ENCODE measurements at places on chromosomes 7 and 10.

DNA sequence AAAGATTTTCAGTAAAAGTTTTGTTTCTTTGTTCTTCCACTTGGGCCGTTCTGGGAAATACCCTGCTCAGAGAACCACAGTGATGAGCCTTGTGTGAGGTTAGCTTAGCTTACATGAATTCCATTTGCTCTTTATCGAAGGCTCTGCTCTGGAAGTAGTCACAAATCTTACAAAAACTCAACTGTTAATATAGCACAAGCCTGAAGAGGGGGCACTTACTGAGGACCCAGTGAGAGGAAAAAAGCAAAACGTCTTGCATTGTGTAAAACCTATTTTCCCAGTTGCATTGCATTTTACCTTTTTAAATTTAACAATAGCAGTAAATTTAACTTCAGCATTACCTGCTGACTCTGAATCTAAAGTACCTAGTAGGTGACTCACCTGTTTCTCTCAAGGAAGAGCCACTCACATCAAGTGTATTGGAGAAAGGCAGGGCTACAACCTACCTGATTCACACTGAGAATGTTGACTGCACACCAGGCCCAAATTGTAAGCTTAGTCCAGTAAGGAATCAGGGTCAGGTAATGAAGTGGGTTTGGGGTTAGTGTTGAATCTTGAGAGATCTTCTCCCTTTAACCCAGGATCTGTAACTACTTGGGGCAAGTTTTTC lies 42.3 kb downstream of the PPP1R17 start:
- DNase-seq: no peak

DNA sequence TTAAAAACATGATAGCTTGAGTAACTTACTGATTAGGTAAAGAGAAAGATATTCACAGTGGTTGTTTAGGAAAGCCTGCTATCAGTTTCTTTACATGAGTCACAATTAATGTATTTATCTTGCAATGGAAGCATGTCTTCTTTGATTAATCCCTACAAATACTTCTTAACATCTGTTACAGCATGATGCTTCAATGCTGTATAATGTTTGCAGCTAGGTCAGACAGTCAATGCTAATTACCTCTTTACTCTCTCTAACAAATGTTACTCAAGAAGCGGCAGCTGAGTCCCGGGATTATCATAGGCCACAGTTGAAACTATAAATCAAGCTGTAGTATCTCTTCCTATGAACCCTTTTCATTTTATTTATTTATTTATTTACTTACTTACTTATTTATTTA lies 33.2 kb downstream of the ACBD5 start:
- no peak for DNase-seq

- DNase-seq: no peak
These were observed 20.5 kb downstream of the ZNF438 start for GRCh38 chr10:31011017-31011664.

GRCh38 chr7:119482209-119482608 lies 790.8 kb upstream of the KCND2 start:
- DNase-seq: no peak

DNA sequence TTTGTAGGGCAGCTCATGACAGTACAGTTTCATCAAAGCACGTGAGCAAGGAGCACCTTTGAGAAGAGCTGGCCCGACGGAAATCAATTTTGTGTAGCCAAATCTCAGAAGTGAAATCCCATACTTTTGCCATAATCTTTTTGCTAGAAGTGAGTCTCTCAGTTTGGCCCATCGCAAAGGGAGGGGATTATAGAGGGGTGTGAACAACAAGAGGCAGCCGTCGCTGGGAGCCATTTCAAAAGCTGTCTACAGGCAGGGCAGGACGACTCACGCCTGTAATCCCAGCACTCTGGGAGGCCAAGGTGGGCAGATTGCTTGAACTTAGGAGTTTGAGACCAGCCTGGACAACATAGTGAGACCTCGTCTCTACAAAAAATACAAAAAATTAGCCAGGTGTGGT lies 599.8 kb downstream of the GALNT17 start:
- no peak for DNase-seq

- DNase-seq: no peak
These were observed 24.4 kb upstream of the PWWP2B start for GRCh38 chr10:132372516-132373095.

DNA sequence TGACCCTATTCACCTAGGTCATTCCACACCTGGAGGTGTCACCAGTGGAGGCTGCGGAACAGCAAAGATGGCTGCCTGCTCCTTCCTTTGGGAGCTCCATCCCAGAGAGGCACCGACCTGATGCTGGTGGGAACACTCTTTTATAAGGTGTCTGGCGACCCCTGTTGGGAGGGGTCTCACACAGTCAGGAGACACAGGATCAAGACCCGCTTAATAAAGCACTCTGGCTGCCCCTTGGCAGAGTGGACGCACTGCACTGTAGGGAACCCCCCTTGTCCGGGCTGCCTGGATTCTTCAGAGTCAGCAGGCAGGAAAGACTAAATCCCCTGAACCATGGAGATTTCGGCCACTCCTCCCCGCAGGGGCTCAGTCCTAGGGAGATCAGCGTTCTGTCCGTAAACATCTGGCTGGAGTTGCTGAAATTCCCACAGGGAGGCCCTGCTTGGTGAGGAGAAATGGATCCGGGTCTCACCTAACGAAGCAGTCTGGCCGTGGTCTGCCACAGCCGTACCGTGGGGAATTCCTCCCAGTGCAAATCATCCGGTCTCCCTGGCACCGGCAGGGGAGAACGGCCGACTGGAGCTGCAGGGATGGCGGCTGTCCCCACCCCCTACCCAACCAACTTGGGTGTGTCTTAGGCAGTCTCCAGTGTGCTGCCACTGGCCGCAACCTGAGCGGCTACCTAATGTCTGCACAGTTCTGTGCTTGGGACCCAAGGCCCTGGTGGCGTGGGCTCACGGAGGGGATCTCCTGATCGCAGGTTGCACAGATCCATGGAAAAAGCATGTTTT lies 66.1 kb downstream of the LSMEM1 start:
- DNase-seq: no peak

GRCh38 chr10:8063935-8064334 lies 9.4 kb downstream of the GATA3 start:
- no peak for DNase-seq

DNA sequence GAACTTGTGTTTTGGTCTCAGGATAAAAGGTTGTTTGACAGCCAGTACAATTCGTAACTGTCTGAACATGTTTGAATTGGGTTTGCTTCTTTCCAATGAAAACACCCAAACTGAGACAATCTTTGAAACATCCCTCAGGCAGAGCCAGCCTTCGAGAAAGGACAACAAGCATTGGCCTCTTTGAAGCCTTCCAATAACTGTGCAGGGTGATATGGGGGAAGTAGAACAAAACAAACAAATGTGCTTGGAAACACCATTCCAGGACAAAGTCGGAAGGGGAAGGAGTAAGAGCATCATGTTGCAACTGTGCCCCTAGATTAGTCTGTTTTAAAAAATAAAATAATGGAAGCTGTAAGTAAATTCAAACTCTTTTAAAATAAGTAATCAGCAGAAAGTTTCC lies 39.5 kb downstream of the IL2RA start:
- no peak for DNase-seq

DNA sequence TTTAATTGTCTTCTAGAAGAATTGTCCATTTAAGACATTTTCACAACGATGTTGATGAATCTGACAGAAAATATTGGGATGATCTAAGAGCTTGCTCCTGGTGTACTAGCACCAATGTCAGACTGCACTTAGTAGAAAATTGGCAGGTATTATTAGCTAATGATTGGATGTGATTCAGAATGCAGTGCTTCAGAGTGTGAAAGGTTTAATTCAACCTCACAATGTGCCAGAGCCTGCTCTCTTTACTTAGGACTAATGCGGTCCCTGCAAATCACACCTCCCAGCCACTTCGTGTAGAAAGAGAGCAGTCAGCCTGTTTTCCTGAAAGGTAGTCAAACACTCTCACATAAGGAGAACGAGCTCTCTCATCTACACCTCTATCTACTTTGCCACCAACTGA lies 197.5 kb downstream of the ZNF438 start:
- no peak for DNase-seq
